ENCODE measurements at places on chromosomes 3 and 15.
A peak's percentile ranks its signal among the peaks of the same experiment; 100 is the strongest.

- DNase-seq, result peak; percentile 79
These were observed 20.4 kb downstream of the FAH start for GRCh38 chr15:80173022-80173759.

- no peak for DNase-seq
These were observed 62.3 kb downstream of the ADAMTS17 start for GRCh38 chr15:100279446-100279845.

GRCh38 chr3:174936590-174936989 is 77.5 kb downstream of the NAALADL2 start:
- no peak for DNase-seq

DNA sequence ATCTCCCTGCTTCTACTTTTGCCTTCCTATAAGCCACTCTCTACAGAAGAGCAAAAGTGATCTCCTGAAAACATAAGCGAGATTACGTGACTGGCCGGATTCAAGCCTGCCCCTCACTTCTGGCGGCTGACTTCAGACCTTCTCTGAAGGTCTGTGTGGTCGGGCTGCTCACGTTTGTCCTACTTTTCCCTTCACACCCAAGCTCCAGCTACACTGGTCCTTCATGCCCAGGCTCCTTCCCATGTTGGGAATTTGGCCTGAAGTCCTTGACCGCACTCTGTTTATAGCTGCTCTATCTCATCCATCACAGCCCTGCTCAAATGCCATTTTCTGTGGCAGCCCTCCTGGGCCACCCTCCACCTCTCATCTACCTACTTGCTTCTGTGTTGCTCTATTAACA is 6.7 kb upstream of the PLA2G4E start:
- DNase-seq, result no peak

- no peak for DNase-seq
These were observed 9.1 kb downstream of the ANPEP start for GRCh38 chr15:89805241-89806209.

- DNase-seq, result peak; percentile 61
These were observed 3.5 kb upstream of the TGFBR2 start for GRCh38 chr3:30602946-30603345.

DNA sequence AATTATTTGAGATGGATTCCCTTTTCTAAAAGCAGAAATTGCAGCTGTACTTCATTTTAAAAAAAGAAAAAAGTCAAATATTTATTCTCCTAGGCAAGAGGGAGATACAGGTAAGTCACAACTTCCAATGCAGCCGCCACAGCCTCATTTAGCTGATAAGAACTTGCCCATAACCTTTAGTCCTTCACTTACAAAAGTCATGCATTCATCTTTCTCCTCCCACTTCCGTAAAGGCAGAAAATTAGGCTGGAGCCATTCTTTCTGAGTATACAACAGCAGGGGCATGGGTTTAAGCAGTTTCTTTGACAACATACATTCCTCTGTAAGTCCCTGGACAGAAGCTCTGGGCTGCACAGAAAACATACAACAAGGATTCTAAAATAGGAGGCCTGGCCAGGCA is 4.3 kb downstream of the SUCLG2 start:
- no peak for DNase-seq

DNA sequence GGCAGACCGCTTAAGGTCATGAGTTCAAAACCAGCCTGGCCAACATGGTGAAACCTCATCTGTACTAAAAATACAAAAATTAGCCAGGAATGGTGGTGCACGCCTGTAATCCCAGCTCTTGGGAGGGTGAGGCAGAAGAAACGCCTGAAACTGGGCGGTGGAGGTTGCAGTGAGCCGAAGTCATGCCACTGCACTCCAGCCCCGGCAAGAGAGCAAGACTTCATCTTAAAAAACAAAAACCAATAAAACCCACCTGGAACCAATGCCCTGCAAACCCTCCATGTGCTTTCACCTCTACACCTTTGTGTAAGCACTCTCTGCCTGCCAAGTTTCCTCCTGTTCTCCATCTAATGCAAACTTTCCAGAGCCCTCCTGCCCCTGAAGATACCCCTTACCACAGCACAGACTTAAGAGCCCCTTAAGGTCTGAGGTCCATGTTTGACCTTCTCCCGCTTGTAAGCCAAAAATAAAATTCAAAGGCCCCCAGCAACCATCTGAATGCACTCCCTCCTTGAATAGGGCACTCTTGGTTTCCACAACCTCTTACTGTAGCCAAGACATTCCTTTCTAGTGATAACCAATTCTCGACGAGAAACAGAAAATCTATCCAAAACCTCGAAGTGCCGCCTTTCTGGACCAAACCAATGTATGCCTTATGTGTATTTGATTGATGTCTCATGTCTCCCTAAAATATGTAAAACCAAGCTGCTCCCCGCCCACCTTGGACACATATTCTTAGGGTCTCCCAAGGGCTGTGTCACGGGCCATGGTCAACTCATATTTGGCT is 3.0 kb downstream of the RPL32 start:
- no peak for DNase-seq

- DNase-seq, result no peak
These were observed 38.0 kb downstream of the SMAD3 start for GRCh38 chr15:67103432-67103831.

- DNase-seq, result peak; percentile 75
These were observed 9.1 kb upstream of the SKIC8 start for GRCh38 chr15:78308422-78309032.

DNA sequence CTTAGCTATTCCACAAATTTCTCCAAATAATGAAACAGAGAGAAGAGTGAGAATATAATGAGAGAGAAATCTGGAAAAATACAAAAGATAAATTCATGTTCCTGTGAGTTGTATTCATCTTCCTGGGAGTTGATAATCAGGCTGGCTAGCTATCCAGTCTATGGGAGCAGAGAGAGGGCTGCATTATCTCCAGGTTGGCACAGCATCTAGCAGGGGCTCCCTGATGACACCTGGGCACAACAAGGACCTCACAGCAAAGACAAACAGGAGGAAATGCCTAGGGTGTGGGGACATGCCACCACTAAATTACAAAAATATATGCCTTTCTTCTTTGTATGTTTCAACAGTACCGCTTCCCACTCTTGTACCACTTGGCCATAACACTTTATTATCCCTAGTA is 1.9 kb downstream of the EHD4 start:
- DNase-seq, result no peak

- peak; percentile 79 for DNase-seq
These were observed 216.0 kb downstream of the TLE3 start for GRCh38 chr15:69881766-69882165.

- peak; percentile 22 for DNase-seq
These were observed 155.5 kb downstream of the FNDC3B start for GRCh38 chr3:172194702-172195406.

GRCh38 chr3:108131475-108132134 is 40.8 kb upstream of the CD47 start:
- DNase-seq, result no peak

DNA sequence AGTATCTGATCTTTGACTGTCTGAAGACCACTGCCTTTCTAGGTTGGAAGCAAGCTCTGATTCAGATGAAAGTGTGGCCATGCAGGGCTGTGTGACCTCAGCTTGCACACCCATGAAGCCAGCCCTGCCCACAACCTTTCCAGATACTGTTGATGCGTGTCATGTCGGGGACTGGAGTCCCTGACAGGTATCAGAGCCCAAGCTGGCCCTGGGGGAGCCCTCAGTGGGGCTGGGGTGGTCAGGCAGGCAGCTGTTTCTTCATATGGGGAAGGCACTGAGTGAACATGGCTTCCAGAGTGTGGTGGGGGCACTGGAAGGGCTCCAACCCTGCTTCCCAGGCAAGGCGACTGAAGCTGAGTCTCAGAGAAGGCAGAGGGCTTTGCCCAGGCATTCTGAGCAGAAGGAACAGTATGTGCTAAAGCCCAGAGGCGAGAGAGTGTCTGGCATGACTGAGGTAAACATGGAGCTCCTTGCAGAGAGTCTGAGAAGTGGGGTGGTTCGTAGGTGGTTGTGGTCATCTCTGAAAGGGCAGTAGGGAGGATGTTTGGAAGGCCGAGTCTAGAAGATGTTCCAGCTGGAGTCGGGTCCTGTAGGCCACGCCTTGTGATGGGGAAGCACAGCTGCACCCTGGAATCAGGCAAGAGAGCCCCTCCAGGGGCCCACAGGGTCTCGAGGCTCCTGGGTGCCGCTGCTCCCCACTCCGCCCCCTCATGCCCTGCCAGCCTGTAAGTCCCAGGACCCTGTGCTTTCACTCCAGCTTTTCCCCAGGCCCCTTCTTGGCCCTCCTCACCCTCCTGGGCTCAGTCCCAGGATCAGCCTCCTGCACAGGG is 122.2 kb downstream of the EEFSEC start:
- no peak for DNase-seq

- no peak for DNase-seq
These were observed 9.1 kb upstream of the ADPRH start for GRCh38 chr3:119570229-119570628.

- DNase-seq, result peak; percentile 89
These were observed at the start of gene ELL3 for GRCh38 chr15:43776718-43777266. Gene ELL3 (minus strand): TSS chr15:43776966. CDS start chr15:43776901, 65 bp downstream.

GRCh38 chr15:91294344-91294743 is 194.3 kb downstream of the SV2B start:
- DNase-seq, result no peak

DNA sequence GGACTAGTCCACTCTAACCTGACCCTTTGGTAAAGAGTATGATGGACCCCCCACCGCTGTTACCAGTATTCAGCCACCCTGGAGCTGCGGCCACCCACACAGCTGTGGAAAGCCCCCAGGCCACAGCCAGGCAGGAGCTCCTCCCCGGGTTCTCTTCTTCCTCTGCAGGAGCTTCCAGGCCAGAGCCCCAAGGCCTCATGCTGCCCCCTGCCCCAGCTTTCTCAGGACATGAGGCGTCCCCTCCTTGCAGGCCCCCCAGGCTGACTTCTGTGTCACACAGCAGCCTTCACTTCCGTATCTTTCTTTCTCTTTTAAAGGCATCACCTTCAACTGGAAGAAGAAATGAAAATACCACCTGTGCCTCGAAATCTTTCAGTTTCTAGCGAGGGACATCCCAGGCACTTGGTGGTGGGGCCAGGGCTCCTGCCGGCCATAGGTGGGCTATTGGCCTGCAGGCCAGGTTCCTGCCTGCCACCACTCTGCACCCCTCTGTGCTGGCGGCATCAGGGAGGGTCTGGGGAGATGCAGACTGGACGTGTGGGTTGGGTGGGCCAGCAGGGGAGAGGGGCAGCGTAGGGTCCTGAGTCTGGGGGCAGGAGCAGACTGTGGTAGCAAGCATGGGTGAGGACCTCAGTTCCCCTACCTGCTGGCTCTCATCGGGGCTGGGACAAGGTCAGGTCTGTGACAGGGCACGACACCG is 19.9 kb downstream of the KLF13 start:
- peak; percentile 65 for DNase-seq

- DNase-seq, result peak; percentile 14
These were observed 60.2 kb downstream of the IL16 start for GRCh38 chr15:81256916-81257315.

DNA sequence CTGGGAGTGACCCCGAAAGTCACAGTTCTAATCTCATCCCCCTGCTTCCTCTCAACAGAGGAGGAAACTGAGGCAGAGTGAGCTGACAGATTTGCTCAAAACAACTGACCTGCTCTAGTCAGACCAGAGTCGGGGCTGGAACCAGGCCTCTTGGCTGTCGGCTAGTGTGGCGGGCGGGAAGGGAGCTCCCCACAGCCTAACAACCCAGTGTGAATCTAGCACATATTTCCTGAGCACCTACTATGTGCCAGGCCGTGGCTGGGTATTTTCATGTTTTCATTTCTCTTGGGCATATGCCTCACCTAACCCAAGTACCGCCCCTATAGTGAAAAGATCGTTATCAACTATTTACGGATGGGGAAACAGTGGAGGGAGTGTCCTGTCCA is 27.2 kb downstream of the GRIP2 start:
- no peak for DNase-seq

DNA sequence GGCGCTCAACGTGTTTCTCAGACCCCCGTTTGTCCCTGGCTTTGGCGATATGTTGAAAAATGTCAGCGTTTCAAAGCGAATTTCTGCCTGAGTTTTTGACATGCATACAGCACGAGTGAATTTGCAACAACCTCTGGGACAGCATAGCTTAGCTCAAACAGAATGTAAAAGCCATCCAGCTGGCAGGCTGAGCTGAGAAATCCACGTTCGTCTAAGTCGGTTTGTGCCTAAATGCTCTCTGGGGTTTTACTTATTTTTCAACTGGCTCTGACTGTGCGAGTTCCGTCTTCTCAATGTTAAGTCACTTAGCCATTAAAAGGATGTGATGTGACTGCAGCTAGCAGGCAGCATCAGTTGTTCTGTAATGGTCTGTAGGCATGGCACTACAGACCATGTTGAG is 243.5 kb upstream of the SLCO3A1 start:
- DNase-seq, result no peak

DNA sequence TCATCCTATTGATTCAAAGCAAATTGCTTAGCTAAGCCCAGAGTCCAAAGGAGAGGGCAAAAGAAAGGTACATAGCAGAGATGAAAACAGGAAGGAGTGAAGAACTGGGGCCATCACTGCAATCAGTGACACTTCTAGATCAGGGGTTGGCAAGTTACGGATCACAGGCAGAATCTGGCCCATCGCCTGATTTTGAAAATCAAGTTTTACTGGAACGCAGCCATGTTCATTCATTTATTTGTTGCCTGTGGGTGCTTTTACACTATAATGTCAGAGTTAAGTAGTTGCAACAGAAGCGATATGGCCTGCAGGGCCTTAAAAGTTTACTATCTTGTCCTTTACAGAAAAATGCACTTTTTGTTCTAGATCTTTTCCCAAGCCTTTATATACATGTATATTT is 271.7 kb upstream of the TOPAZ1 start:
- no peak for DNase-seq

- peak; percentile 87 for DNase-seq
These were observed 30.7 kb upstream of the WDR49 start for GRCh38 chr3:167684388-167684993.

- DNase-seq, result no peak
These were observed 183.5 kb upstream of the NSMCE3 start for GRCh38 chr15:29452881-29453731.

- DNase-seq, result no peak
These were observed 103.0 kb upstream of the RPL32 start for GRCh38 chr3:12944413-12944812.
